ENCODE measurements at places on chromosomes 16 and 17.
A peak's percentile ranks its signal among the peaks of the same experiment; 100 is the strongest.

DNA sequence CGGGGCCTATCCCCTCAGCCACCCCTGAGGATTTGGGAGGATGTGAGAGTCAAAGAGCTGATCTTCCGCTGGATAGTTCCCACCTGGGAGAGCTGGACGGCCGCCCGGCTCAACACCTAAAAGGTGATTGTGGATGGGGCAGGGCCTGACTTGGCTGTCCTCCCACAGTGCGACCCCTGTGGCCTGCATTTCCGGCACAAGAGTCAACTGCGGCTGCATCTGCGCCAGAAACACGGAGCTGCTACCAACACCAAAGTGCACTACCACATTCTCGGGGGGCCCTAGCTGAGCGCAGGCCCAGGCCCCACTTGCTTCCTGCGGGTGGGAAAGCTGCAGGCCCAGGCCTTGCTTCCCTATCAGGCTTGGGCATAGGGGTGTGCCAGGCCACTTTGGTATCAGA is 4.5 kb downstream of the BCL6B start:
- DNase-seq: no peak

GRCh38 chr16:87636050-87636684 is 33.9 kb downstream of the JPH3 start:
- DNase-seq: peak; percentile 77

DNA sequence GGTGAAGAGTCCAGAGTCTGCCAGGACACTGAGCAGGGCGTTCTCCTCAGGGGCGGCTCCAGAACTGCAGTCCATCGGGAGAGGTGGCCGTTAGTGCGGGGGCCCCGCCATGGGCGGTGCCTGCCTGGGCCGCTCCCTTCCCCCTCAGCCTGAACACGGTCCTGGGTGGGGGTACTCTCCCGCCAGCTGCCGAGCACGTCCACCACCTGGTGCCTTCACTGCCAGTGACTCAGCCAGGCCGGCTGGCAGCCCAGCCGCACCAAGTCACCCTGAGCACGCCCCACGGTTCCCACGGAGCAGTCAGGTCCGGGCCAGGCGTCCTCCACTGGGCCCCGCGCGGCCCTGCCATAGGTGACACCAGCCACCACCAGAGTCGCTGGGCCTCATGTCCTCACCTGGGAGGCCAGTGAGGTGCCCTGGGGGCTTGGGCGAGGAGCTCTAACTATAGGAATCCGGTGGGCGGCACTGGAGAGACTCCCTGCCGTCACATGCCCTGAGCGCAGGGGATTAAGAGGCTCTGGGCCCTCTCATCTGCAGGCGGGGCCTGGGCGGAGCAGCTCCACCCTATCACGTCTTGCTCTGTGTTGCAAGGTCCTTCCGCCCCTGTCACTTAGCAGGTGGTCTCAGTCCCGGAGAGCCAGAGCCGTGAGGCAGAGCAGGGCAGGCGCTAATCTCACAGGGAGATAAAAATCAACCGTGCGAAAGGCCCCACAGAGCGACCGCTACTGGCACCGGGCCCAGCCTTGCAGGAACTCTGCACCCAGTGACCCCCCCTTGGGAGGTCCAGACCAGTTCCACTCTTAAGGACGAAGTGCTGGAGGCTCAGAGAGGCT is 14.3 kb downstream of the PIEZO1 start:
- DNase-seq: no peak

DNA sequence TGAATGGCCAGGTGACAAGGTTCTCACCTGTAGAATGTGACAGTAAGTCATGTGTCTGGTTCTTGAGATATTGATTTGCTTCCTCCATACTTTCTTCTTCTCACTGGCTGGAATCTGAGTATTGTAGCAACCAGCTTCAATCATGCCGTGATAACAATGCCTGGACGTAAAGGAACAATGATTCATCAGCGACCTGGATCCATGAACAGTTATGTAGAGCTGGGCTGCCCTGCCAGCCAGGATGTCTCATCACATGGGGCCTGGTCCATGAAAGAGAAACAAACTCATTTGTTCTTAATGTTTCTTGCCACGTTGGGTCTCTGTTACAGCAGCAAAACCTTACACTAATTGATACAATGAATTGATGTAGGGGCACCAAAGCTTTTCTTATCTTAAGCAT is 627.2 kb downstream of the TOX3 start:
- no peak for DNase-seq

DNA sequence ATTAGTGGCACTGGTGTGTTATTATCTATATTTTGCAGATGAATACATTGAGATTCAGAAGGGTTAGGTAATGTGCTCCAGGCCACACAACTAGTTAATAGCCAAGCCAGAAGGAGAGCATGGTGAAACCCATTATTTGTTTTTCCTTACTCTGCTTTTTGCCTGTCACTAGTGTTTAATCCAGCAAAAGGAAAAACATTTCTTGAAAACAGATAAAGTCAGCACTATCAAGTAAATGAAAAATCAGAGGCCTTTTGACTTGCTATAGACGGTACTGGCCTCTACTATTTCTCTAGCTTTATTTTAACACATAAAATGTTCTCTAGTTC is 4.8 kb downstream of the PITPNC1 start:
- DNase-seq: no peak

DNA sequence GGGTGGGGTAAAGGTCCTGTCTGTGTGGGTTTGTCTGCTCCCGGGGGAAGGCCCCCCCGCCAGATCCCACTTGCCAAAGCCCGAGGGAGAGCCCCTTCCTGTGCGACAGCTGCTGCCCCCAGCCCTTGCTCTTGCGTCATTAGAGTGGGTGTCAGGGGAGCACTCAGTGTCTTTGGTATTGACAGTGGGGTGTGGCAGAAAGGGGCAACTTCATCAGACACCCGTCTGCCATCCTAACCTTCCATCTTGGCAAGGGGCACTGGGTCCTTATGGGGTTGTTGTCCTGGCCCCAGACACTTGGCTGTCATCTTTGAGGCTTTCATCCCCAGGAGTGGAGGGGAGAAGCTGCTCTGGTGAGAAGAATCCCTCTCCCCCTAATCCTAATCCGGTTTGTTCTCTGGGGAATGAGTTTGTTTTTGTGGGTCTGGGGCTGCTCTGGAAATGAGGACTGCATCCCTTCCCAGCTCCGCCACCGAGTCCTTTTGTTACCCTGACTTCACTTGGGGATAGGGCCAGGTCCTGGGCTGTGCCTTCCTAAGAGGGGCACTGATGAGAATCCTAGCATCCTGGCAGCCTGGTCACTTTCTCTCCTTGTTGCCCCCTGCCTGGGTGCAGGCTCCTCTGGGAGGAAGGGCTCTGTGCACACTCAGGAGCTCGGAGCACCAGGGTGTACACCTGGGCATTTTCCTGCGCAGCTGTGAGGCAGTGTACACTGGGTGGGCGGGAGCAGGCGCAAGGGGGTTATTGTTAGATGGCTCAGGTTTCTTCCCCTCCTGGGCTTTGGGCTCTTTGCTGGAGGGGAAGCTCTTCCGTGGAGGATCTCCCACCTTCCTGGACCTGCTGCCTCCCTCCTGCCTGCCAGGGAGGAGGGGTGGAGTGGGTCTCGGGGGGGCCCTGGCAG is 21.1 kb downstream of the GJD3 start:
- DNase-seq: no peak

DNA sequence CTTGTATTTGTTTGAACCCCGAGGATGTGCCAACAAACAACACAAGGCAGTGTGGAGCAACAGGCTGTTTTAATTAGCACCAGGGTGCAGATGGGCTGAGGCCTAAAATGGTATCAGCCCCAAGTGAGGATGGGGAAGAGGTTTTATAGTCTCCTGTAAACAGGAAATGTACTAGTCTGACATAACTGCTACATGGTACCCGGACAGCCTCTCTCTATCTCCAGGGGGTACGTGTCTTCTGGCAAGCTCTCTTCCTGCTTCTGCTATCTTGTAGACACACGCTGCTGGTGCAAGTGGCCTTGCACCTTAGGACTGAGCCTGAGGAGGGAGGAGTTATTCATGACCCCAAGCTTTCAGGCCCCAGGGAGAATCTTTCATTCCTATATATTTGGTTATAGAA is 2451.0 kb downstream of the TP53TG3F start:
- DNase-seq: no peak

DNA sequence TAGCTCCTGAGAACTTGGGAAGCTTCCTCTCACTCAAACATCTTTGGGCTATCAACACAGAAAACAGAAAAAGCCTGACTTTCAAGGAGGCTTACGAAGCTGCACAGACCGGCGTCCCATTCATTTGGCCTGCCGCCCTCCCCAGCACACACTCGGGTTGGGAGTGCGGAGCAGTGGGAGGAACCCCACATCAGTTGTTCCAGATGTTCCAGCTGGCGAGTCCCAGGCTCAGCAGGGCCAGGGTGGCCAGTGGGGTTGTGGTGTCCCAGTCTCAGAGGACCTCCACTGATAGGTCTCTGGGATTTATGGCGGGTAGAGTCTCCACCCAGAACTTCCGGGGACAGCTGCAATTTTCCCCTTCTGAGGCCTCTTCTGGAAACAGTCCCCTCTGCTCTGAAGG is 43.1 kb upstream of the DLX4 start:
- no peak for DNase-seq

GRCh38 chr17:16870253-16871245 is 101.4 kb downstream of the TNFRSF13B start:
- DNase-seq: no peak

GRCh38 chr16:72372087-72373045 is 200.4 kb upstream of the PMFBP1 start:
- DNase-seq: no peak

DNA sequence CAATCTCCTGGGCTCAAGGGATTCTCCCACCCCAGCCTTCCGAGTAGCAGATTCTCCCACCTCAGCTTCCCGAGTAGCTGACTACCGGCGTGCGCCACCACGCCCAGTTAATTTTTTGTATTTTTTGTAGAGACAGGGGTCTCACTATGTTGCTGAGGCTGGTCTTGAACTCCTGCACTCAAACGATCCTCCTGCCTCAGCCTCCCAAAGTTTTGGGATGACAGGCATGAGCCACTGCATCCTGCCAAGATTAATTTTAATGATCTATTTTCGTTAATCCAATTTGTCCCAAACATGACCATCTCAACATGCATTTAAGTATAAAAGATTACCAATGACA is 1.2 kb downstream of the ZC3H7A start:
- DNase-seq: no peak

DNA sequence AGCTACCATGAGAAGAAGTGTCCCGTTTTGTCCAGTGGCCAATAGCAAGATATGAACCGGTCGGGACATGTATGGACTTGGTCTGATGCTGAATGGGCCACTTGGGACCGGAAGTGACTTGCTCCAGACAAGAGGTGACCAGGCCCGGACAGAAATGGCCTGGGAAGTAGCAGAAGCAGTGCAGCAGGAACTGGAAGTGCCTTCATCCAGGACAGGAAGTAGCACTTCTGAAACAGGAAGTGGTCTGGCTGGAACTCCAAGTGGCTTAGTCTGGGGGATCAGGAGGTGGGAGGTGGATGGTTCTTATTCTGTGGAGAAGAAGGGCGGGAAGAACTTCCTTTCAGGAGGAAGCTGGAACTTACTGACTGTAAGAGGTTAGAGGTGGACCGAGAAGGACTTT is 5.3 kb downstream of the EFNB3 start:
- DNase-seq: no peak

DNA sequence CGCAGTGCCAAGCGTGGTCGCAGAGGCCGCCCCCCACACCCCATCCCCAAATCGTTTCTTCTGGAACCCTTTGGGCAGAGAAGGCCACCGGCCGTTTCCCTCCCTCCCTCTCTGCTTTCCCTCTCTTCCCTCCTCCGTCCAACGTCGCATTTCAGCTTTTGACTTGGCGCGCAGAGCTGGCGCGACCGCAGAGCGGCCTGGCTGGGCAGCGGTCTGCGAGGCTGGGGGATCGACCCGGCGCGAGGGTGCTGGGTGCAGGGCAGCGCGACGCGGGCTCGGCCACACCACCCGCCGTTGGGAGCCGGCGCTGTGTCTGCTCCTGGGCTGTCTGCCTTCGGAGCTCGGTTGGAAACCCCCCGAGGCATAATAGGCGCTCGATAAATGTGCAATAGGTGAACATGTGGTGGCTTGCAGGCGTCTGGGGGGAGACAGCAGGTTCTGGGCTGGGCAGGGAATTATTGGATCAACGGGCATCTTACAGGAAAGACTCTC is 2.8 kb upstream of the NTN3 start:
- DNase-seq: no peak

DNA sequence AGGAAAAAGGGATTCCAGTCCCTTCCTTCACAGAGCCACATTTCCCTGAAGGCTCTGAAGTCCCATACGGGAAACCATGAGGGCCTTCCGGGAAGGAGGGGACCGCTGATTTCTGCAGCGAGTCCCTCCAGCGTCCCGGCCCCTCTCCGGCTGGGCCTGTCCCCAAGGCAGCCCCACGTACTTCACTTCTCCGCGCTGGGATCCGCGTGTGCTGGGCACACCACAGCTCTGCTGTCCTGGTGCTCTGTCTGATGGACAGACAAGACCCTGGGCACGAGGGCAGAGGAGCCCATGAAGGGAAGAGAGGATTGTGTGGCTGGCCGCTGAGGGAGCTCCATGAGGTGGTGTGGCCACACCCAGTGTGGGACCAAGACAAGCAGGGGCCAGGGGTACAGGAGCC is 57.1 kb downstream of the PRMT7 start:
- DNase-seq: no peak

- no peak for DNase-seq
These were observed 19.2 kb upstream of the EMP2 start for GRCh38 chr16:10599626-10600025.

- no peak for DNase-seq
These were observed 6.9 kb downstream of the SALL1 start for GRCh38 chr16:51144203-51144602.

- DNase-seq: peak; percentile 57
These were observed 8.6 kb upstream of the MC1R start for GRCh38 chr16:89909777-89910716.

- no peak for DNase-seq
These were observed 2230.4 kb downstream of the TP53TG3F start for GRCh38 chr16:35689764-35690163.

DNA sequence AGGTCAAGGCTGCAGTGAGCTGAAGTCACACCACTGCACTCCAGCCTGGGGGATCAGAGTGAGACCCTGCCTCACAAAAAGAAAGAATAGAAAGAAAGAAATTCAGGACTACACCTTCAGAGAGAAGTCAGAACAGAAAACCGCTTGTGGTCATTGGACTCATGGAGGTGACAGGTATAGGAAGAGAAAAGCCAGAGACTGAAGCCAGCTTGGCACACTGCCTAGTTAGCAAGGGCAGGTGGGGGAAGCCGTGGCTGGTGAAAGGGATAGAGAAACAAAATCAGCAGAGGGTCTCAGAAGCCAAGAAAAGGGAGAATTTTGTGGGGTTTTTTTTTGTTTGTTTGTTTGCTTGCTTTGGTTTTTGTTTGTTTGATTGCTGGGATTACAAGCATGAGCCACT is 32.9 kb upstream of the SKAP1 start:
- no peak for DNase-seq

GRCh38 chr17:32520737-32521404 is 34.1 kb downstream of the CDK5R1 start:
- DNase-seq: no peak
